ENCODE measurements at places on chromosomes 4 and X. TPM values are rescaled to one million over a fixed set of nuclear protein-coding genes. Genes with fewer than 3 reads are reported as not detected.

- DNase-seq, result no peak
These were observed 243.3 kb downstream of the FSTL5 start for GRCh38 chr4:161920304-161921052.

DNA sequence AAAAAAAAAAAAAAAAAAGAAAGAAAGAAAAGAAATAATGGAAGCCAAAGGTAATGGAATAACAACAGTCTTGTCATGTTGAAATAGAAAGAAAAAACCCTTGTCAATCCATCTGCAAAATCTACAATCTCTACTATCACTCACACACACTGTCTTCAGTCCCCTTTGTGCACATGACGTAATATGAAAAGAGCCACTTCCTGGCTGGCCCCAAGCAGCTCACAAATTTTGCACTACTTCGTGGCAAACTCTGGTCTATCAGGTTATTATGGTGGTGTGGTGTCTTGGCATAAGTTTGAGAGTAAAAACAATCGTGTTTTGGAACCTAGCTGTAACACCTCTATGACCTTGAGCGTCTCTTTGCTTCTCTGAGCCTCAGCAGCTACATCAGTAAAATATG, 8.3 kb upstream of the AFAP1 start:
- no peak for DNase-seq

- DNase-seq, result no peak
These were observed 248.5 kb downstream of the SNCA start for GRCh38 chr4:89588421-89588820.

DNA sequence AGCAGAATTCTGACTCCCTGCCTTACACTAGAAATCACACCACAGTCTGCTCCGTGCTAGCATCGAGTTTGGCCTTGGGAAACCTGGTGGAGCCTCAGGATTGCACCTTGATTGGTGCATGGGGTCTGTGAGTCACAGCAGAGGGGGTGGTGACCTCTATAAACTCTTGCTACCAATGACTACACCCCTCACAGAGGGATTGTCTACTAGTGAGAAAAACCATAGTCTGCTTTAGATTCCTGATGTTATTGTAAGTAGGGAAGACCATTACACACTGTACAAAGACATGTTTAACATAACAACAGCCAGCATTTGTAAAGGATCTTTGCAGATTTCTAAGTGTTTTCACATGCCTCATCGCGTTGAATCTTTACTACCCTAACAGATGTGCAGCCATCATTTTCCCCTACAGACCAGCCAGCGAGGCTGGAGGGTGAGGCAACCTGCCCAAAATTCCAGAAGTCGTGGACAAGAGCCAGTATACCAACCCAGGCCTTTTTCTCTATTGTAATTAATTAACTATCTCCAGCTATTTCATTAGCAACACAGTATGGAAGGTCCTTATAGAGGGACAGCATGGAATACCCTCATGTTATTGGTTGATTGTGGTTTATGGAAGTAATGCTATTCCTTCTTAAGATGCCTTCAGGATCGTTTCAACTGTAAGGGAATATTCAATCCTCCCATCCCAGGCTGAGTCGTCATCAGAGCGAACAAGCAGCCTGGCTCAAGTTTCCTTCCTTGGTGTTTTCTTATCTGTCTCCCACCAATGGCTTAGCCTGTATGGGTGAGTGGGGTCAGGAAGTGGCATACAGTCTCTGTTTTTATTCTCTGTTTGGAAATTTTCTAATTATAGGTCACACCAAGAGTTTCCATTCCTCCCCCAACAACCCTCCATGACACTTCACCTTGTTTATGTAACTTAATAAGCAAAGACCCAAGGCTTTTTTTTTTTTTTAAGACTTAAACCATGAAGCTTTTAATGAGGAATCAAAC, 55.9 kb upstream of the KDR start:
- peak; percentile 82 for DNase-seq

GRCh38 chr4:109959195-109959594, 46.5 kb downstream of the EGF start:
- no peak for DNase-seq

DNA sequence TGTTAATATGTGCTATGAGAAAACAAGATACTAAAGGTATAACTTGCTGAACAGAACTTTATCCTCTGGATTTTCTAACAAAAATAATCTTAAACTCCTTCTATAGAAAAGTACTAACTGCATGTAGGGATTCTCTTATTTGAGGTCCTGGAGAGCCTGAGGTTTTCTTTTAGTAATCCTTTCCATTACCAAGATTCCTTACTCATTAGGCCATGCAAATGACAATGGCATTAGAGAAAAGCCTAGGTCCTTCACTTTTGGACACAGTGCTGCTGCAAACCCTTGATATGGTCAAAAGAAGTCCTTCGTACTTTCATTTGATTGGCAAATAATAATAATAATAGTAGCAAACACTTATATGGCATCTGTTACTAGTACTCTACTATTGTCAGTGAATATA, 3.2 kb downstream of the MMRN1 start:
- DNase-seq, result no peak

GRCh38 chr4:36374836-36375511, 93.6 kb downstream of the DTHD1 start:
- DNase-seq, result no peak

DNA sequence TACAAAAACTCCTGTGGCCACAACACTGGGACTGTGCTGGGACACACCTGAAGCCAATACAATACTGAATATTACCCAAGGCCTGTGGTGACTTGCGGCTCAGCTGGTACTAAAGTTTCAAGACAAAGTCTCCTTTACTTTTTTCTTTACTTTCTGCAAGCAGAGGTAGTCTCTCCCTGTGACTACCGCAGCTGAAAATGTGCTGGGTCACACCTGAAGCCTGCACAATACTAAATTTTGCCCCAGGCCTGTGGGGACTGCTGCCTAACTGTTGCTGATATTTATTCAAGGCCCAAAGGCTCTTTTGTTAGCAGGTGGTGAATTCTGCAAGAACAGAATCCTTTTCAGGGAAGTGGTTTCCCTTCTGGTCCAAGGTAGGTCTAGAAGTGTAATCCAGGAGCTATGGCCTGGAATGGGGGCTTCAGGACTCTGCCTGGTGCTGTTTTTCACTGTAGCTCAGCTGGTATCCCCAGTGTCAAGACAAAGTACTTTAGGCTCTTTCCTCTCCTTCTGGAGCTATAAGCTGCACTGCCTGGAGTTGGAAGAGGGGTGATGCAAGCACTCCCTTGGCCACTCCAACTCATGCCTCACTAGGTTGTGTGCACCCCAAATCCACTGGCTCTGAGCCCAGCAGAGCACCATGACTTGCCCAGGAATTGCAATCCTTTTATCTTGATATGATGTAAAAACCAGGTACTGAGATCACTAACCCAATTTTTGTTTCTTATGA, 489.4 kb downstream of the TECRL start:
- no peak for DNase-seq

GRCh38 chr4:90025248-90025647, 101.9 kb upstream of the CCSER1 start:
- peak; percentile 17 for DNase-seq

DNA sequence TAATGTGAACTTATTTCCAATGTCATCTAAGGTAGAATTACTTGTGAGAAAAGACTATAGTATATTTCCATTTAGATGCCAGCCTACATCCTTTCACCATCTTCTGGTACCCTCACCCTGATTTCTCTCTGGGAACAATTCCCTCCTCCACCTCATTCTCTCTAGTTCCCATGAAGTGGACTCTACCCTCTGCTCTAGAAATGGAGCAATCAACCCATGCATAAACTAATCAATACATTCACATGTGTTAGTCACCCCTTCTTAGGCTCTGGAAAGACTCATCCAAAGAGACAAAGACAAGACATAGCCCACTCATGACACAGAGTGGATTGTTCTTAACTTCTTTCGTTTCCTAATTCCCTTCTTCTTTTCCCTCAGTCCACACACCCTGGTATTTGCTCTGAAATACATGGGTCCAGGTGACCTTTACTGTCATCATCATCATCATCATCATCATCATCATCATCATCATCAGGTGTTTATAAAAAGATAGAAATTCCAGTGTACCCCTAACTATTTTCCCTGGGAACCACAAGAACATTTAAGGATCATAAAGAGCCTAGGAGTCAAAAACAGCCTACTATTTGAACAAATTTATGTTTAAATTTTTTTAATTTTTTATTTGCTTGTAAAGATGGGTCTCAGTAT, 298.9 kb upstream of the GALNT7 start:
- no peak for DNase-seq

DNA sequence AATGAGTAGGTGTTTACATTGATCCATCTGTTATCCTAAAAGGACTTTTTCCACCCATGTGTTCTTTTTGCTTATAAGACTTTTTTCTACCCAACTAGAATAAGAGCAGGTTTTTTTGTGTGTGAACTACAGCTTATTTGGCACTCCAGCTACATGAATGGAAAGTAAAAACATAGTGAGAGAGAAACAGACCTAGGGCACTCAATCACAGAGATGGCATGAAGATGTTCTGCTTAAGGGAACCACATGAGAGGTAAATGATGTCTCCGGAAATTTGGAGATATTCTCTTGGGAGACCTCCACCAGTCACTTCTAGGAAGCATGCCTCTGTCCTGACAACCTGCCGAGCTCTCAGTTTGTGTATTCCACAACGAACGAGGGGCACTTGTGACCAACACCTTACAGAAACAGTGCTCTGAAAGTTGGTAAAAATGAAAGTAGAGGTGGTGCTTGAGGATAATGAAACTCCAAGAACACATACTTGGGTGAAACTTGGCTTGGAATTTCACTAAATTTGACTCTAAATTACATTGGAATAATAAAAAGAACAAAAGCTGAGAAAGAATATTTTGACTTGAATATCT, 788.4 kb upstream of the GALNTL6 start:
- DNase-seq, result no peak

DNA sequence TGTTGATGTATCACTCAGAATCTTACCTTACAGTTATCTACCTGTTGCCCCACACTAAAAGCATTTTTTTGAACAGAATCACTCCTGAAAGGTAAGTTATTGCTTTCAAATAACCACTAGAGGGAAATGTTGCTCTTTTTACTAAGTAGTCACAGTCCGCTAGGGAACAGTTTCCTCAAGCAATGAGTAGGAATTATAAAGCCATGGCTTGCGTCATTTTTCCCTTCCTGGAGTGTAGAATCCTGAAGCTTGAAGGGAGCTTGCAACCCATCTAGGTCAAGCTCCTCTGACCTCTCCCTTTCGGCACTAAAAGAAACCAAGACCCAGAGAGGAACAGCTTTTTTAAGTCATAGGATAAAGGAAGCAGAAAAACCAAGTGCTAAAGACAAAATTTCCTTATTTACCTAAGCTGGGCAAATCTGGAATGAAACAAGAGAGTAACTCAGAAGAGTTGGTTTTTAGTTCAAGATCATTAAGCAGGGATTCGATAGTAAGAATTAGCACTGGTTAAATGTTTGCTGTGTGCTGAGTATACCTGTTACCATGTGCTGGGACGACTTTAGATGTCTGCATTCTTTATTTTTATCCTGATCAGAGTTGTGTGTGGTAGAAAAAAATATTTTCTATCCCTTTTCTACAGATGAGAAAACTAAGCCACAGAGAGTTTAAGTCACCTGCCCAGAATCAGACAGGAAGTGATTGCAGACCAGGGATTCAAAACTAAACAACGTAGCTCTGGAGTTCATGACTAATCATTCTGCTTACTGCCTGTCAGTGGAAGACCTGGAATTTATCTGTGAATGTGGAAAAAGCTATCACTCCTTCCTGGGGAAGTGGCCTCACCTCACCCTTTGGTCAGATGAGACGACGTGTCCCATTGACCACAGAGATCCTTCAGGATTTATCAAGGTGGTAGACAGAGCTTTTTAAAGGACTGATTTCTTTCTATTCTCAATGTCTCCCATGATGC, 631.5 kb downstream of the RAB28 start:
- peak; percentile 72 for DNase-seq

DNA sequence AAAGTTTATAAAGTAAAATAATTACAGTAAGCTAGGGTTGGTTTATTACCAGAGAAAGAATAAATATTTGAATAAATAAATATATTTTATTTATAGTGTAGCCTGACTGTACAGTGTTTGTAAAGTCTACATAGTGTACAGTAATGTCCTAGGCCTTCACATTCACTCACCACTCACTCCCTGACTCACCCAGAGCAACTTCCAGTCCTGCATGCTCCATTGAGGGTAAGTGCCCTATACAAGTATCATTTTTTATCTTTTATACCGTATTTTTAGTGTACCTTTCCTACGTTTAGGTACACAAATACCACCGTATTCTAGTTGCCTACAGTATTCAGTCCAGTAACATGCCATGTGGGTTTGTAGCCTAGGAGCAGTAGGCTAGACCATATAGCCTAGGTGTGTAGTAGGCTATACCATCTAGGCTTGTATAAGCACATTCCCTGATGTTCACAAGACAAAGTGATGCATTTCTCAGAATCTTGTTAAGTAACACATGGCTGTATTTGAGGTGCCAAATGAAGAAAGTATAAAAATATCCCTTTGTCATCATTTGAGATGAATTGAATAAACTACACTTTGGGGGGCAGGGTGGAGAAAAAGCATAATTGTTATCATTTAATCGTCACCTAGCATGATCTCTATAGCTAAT, 14.7 kb upstream of the KLHL8 start:
- no peak for DNase-seq

- DNase-seq, result no peak
These were observed 215.5 kb upstream of the VEGFC start for GRCh38 chr4:177008071-177008835.

The NDNF gene
- total RNA-seq, result 4.8 TPM

The KIAA1210 gene
- total RNA-seq, result not detected

The ETDC gene
- not detected for total RNA-seq

The GRIA2 gene
- total RNA-seq, result not detected

The GYG2 gene
- total RNA-seq, result 58.0 TPM

All from cardiac muscle cell (in vitro differentiated cells and primary cell).